Right renal pelvis (tissue), 4 donors: ENCODE measurements at places on chromosomes 2 and 18. TPM values are rescaled to one million over a fixed set of nuclear protein-coding genes. Genes with fewer than 3 reads are reported as not detected.

Gene IL1F10
- not detected for polyA plus RNA-seq

DNA sequence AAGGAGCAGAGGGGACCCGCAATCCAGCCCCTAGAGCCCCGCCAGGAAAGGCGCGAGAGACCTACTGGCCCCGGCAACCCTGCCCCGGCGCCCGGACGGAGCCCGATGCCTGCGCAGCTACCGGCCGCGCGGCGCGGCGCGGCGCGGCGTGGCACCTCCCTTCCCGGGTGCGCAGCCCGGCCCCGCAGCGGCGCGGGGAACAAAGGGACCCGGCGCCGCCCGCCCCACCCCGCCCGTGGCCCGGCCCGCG, 307 bp downstream of the CDH2 start:
- no peak for DNase-seq

Gene BCL2
- polyA plus RNA-seq: 28.8 TPM

Gene AGXT
- 0.16 TPM for polyA plus RNA-seq

DNA sequence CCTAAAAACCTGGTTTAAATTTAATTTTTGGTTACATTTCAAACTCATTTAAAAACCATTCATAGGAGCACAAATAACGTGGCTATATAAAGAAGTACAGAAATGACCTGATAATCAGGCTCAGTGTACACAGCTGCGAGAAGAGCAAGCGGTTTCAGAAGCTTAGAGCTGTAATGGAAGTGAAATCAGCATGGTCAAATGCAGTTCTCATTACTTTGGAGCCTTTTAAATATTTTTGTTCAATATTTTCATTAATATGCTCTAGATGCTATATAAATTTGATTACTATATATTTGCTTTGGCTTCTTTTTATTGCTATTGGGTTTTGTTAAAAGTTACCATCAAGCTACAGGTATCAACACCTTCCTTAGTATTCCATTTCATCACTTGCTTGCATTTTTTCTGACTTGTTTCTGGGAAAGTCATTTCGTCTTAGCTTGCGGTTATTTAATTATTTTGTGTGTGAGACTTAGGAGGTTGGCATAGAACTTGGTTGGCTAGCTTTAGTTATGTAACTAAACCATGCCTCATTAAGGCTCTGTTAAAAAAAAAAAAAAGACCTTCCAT, 58.7 kb downstream of the AFTPH start:
- no peak for DNase-seq

GRCh38 chr18:48077291-48077690, 146.8 kb upstream of the SMAD2 start:
- DNase-seq: no peak

DNA sequence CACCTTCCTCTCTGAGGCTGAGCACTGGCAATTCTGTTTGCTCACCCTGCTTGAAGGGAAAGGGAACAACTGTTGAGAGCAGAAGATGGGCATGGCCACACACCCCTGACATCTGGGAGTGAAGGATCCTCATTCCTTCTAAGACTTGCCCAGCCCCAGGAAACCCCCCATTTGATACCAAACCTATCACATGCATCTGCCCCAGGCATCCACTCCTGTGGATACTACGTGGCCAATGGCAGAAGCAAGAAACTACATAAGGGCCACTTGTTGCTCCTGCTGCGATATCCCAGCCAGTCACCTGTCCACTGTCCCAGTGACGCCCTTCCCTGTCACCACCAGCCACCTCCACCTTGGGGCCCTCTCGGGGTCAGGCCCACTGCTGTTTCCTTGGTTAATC, 185.2 kb downstream of the SMAD2 start:
- DNase-seq: no peak
